ENCODE measurements at places on chromosomes 4 and X.

GRCh38 chr4:31237233-31237632, 517.1 kb downstream of the PCDH7 start:
- DNase-seq, result no peak

DNA sequence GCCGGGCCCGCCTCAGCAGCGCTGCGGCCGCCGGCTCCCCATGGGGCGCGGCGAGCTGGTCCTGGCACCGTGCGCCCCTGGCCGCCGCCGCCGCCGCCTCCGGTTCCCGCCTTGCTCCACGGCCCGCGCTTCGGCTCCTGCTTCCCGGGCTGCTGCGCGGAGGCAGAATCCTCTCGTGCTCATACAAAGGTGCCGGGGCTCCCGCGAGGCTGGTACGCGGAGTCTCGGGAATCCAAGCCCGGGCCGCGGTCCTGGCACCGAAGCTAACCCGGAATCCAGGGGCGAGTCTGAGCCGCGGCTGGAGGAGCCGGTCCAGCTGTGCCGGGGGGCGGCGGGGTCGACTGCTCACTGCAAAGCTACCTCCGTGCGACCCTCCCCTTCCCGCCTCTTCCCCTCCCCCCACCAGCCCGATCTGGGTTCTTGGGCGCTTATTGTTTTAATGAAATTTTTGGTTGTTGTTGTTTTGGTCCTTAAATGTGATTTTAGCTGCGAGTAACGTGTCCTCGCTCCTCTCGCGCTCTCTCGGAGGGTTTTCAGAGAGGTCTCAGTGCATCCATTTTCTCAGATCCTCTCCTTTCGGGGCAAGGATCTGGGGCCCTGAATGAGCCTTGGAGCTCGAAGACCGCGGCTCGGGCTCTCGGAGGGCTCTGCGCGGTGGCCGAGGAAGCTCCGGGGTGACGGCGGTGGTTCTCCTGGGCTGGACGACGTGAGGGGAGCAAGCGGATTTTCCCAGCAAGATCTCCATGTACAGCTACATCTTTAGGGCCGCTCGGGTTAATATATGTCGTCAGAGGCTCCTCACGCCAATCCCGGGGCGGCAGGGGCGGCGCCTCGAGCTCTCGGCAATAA, at the start of gene HAND2:
TSS of gene HAND2 (minus strand) at position 753 of the 849 bp plus-strand sequence. CDS start 940 bp downstream, outside the sequence.
- no peak for DNase-seq

DNA sequence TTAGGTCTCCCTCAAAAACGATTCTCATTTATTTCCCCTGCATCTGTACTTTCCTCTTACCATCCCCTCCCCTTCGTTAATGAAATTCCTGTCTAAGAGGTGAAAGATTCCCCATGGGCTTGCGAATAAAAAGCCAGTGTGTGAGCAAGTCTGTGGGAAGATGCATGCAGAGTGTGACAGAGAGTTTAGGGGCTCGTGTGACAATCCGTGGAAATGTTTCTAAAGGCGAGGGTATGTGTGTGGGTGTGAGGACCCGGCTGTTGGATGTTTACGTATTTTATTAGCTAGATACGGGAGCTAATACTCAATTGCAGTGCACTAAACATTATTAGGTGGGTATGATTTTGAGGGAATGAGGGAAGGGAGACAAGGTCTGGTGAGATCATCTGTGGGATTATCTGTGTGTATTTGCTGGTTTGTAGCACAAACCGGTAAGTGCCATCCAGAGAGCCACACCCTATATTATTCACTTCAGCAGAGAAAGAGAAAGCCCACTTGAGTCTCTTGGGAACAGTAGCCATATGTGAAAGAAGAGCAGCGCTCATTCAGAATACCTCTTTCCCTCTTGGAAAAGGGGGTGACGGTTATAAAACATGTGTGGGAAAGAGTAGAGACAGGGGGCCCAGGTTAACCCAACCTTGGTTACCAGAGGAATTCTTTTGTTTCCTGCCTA, 893 bp upstream of the HOPX start:
- DNase-seq, result no peak

DNA sequence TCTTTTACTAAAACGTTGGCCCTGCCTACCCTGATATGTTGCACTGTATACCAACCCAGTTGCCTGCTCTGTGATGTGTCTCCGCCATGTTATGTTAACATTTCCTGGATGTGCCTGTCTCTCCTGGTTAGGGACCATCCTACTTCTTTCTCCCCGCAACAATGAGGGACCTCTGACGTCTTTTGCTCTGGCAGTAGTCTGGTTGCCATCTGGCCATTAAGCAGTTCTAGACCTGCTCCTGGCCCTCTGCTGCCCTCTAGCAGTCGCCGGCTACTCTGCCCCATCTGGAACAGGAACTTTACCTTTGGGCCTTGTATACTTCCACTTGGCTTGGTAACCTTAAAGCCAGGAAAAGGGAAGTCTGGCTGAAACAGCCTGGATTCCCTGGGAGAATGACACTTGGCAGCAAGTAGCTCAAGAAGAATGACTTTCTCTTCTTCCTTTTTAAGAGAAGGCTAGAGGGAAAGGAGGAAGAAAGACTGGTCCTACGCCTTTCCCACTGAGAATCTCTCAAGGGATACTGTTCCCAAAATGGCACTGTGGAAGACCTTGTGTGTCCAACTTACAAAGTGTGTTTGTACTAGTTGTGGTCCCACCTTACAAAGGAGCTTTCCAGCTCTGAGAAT, 63.5 kb downstream of the GPC3 start:
- DNase-seq, result no peak

- no peak for DNase-seq
Observed at GRCh38 chr4:120526033-120526432, 396.5 kb downstream of the PRDM5 start.

DNA sequence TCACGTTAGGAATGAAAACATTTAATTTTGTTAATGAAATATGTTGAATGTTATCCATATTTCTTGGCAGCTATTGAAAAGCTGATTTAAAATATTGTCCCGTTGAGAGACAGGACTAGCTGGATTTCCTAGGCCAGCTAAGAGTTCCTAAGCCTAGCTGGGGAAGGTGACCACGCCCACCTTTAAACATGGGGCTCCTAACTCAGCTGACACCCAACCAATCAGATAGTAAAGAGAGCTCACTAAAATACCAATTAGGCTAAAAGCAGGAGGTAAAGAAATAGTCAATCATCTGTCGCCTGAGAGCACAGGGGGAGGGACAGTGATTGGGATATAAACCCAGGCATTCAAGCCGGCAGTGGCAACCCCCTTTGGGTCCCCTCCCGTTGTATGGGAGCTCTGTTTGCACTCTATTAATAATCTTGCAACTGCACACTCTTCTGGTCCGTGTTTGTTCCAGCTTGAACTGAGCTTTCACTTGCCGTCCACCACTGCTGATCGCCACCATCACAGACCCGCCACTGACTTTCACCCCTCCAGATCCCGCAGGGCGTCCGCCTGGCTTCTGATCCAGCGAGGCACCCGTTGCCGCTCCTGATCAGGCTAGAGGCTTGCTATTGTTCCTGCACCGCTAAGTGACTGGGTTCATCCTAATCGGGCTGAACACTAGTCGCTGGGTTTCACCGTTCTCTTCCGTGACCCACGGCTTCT, 308.9 kb downstream of the GLUD2 start:
- no peak for DNase-seq

DNA sequence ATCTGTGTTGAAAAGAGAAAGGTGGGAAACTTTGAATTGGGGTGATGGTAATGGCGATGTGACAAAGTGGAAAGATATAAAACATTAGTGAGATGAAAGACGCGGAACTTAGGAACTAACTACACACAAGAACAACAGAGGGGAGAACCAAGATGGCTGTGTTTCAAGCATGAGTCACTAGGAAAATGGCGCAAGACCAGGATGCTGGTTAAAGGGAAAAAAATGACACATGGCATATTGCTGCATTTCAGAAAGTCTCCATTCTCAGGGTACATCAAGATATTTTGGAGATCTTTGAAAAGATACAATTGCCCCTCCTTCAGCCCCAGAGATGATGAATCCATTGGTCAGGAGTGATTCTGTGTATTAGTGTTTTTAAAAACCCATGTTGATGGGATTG, 164.4 kb downstream of the FBXO8 start:
- DNase-seq, result no peak

- DNase-seq, result no peak
Observed at GRCh38 chrX:106246511-106246910, 78.4 kb downstream of the PWWP3B start.

DNA sequence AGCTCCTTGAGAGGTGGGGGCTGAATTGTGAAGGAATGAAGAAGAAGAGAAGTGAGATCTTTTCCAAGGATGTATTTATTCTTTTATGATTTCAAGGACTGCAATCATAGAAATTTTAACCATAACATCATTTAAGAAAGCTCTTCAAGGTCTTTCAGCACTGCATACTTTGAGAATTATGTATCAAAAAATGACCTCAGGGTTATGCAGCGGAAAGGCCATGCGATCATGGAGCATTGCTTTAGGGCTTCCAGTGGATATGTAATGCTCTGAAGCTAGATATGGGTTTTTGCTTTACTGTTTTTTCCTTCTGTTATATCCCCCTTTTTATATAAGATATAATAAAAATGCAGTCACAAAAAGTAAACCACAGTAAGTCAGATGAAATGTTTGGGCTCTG, 38.7 kb downstream of the SGMS2 start:
- no peak for DNase-seq

DNA sequence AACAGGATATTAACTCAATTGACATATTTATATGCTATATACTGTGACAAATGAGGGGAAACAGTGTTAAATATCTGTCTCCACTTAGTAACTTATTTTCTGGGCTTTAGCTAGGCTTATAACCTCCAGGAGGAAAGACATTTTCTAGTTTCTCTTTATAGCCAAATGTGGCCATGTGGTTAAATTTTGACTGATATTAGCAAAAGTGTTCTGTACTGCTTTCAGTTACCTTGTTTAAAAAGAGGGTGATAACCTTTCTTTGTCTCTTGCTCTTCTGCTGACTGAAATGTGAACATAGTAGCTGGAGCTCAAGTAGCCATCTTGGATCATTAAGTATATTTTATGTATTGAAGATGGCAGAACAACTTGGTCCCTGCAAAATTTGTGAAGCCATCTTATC, 253.7 kb downstream of the PDHA2 start:
- no peak for DNase-seq

DNA sequence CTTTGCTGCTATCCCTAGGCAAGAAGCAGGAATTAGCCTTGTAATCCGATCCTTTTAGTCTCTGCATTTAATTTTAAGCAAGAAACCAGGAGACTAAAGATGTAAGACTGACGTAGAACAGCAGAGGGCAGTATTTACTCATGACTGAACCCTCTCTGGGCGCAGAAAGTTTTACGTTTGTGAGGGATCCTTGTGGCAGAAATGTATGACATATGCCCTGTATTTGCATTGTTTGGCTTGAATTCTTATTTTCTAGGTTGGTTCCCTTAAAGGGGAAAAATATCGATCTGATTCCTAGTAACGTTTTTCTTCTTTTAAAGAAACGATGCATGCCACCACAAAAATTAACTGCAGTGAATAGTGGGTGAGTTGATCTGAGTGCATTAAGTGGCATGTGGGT, 1.3 kb upstream of the FAT4 start:
- no peak for DNase-seq

- no peak for DNase-seq
Observed at GRCh38 chrX:2664502-2664901, 26.6 kb upstream of the CD99 start.

- DNase-seq, result no peak
Observed at GRCh38 chrX:148588649-148589310, 88.4 kb downstream of the AFF2 start.

GRCh38 chrX:30253257-30253656, 6.3 kb downstream of the MAGEB1 start:
- no peak for DNase-seq

DNA sequence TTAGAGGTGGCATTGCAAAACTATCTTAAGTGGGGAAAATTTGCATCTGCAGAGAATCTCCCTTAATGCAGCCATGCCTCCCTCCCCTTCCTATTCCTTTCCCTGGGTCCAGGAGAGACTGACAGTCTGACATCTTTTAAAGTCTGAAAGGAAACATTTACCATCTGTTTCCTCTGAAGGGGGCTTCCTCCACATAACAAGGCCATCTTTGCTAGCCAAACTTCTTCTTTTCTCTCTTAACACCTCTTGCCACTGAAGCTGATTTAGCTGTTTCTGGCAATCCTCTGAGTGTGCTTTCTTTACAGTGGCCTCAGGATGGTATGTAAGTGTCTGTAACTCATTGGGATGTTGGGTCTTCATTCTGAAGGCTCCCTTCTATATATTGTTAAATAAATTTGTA, 34.6 kb upstream of the AADAT start:
- DNase-seq, result no peak

- no peak for DNase-seq
Observed at GRCh38 chrX:130385520-130385919, at the start of gene GPR119. Gene GPR119, minus strand, starts transcription at chrX:130385674. Its CDS starts 227 bp downstream, at chrX:130385447.

DNA sequence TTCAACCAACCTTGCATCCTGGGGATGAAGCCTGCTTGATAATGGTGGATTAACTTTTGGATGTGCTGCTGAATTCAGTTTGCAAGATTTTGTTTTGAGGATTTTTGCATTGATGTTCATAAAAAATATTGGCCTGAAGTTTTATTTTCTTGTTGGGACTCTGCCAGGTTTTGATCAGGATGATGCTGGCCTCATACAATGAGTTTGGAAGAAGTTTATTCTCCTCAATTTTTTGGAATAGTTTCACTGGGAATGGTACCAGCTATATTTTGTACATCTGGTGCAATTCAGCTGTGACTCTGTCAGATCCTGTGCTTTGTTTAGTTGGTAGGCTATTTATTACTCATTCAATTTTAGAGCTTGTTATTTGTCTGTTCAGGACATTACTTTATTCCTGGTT, 340.3 kb upstream of the TRAM1L1 start:
- DNase-seq, result no peak

GRCh38 chrX:13412208-13412600, 92.4 kb upstream of the ATXN3L start:
- DNase-seq, result no peak

GRCh38 chrX:21770631-21771321, 12.9 kb upstream of the SMPX start:
- no peak for DNase-seq

- DNase-seq, result no peak
Observed at GRCh38 chr4:82679531-82679930, 117.7 kb upstream of the TMEM150C start.

DNA sequence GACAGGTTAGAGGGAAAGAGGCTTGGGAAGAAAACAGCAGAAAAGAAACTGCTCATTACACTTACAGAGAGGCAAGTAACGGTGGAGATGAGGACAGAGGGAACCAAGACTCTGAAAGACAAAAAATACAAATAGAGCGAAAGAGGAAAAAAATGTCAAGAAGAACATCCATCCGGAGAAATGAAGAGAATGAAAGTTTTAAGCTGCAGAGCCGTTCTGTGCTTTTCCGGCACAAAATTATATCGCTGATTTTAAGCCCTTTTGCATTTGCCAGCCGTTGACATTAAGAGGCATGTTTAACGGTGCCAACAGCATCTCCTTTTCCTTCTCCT, 236 bp downstream of the PCDH10 start:
- no peak for DNase-seq

DNA sequence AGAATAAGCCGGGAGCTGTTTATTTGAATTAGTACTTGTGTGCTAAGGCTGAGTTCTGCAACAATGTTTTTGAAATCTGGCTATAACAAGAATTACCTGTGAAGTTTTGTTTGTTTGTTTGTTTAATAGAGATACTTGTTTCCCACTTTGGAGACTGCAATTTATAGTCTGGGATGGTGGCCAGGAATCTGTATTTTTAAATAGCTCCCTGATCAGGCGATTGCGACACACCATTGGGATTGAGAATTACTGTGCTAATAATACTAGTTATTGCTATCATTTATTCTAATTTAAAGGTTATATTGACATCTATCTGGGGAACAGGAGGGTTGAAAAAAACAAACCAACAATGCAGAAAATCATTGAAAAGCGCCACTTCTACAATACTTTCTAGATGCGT, 951.6 kb upstream of the TENM3 start:
- no peak for DNase-seq

GRCh38 chrX:130108647-130109428, 1.5 kb downstream of the ELF4 start:
- DNase-seq, result no peak

- DNase-seq, result no peak
Observed at GRCh38 chrX:129658429-129658828, 3.7 kb upstream of the APLN start.

Data from stimulated activated CD8-positive, alpha-beta memory T cell treated with anti-CD3 and anti-CD28 coated beads, Interleukin-4, amount 100 ng/mL, for 1 hour (primary cell).